ENCODE measurements at places on chromosomes 13 and 19. TPM values are rescaled to one million over a fixed set of nuclear protein-coding genes. Genes with fewer than 3 reads are reported as not detected.

ZNF256 gene
- 7.3 TPM for polyA plus RNA-seq

GRCh38 chr13:66778461-66778860, 451.7 kb downstream of the PCDH9 start:
- DNase-seq: no peak

DNA sequence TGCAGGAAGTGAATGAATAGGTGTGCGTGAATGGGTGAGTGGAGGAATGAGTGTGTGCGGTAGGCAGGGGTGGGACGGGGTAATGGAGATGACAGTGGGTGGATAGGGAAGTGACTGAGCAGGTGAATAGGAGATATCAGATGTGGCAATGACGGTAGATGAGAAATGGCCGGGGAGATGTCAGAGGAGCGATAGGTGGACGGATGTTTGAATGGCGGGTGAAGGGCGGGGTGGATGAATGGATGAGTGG, 1.5 kb downstream of the TTC9B start:
- DNase-seq: no peak

DNA sequence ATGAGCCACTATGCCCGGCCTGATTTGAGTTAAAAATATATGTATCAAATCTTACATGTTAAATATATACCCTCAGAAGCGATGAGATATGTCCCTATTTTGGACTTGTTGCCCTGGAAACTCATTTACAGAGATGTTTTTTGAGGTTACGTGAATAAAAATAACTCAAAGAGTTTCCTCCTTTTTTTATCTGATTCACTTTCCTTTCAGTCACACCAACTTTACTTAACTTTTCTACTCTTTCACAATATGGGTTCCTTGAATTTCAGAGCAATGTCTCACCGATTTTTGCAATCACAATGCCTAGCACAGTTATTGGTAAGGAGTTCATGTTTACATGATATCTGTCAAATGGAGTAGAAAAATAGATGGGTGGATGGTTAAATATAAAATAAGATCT, 2.3 kb downstream of the OR7C2 start:
- no peak for DNase-seq

DNA sequence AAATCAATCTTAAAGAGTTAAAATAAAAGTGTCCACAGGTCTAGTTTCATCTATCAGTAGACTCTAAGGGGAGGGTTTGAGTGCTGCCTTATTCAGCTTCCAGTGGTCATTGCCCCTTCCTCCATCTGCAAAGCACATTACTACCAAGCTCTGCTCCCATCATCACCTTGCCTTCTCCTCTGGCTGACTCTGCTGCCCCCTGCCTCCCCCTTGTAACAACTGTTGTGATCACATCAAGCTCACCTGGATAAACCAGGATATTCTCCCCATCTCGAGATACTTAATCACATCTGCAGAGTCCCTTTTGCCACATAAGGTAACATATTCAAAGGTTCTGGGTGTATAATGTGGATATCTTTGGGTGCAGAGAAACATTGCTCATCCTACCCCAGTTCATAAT, 43.3 kb upstream of the GPC6 start:
- DNase-seq: no peak

- DNase-seq: no peak
Measured at GRCh38 chr19:42246143-42246921, 3.9 kb upstream of the GSK3A start.

- DNase-seq: no peak
Measured at GRCh38 chr13:42539670-42540069, 34.3 kb upstream of the TNFSF11 start.

DNA sequence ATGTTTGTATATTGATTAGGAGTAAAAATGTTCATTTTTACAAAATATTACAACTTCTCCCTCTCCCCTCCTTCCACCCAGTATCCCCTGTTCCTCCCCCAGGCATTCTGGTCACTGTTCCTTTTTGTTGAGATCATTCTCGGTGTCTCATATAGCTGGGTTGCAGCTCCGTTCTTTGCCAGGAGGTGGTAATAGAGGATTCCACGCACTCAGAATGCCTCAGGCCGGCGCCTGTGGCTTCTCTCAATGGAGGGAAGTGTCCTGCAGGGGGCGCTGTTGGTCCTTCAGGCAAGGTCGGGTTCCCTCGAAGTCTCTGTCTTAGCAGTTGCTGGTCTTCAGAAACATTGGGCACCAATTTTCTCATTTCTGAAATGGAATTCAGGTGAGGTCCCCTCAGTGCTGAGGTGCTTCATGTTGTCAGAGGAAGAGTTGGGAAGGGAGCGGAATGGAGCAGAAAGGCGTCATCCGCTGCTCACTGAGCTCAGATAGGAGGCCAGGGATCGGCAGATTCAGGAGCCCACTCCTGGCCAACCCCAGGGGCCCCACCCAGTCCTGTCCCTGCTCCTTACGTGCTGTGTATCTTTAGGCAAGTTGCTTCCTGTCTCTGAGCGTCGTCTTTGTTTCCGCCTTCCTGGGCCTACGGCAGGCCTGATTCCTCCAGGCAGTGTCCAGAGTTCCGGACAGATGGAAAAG, 10.3 kb upstream of the GARIN5A start:
- no peak for DNase-seq

MTIF3 gene
- polyA plus RNA-seq: 58.8 TPM

PGLYRP2 gene
- not detected for polyA plus RNA-seq

Measured in left renal pelvis (tissue), 4 donors.